ENCODE measurements at places on chromosomes 16 and 17.

GRCh38 chr16:543301-544164 is 16.0 kb downstream of the CAPN15 start:
- no peak for DNase-seq

DNA sequence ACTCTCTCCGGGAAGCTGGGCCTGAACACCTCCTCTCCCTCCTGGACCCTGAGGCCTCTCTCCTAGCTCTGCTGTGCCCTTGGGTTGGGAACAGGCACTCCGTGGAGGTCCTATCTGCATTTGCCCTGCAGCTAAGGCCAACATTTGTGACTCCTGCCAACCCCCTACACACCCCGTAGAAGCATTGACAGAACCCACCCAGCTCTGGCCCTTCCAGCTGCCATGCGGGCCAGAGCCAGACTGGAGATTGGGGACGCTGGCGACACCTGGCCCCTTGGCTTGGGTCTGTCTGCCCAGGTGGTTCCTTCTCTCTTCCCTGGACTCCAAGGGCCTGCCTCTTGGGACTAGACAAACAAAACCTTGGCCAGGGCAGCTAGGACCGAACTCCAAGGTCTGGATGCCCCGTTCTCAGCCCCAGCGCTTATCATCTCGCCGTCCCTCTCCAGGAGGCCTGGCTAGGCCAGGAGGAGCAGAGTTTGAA is 644 bp upstream of the RHBDF2 start:
- no peak for DNase-seq

- no peak for DNase-seq
Measured at GRCh38 chr16:74578433-74578832, 28.5 kb downstream of the GLG1 start.

DNA sequence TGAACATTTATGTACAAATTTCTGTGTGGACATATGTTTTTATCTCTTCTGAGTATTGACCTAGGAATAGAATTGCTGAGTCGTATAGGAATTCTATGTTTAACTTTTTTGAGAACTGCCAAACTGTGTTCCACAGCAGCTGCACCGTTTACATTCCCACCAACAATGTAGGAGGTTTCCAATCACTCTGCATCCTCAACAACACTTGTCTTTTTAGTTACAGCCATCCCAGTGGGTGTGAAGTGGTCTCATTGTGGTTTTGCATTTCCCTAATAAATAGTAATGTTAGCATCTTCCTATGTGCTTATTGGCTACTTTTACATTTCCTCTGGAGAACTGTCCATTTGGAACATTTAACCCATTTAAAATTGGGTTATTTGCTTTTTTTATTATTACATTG is 36.6 kb upstream of the NACA2 start:
- DNase-seq = no peak

DNA sequence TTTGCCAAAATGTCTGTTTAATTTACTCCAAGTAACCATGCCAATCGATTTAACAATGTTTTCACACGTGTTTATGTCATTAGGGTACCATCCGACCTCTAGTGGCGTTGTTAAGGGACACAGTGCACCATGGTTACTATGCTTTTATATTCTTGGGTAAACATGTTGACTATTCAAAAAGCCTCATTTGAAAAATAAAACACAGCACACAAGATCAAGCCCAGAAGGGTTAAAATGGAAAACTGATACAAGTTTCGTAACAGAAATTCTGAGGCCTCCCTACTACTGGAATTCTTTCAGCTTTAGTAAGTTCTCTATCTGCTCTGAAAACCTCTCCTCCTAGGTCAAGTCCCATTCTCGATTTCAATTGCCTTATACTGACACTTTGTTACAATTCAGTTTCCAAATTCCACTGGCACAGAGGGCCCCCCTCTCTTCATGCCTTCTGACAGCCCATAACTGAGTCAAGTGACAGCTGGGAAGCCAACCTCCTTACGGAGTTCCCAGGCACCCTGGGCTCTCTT is 2.1 kb downstream of the CFAP20 start:
- peak; percentile 33 for DNase-seq

- DNase-seq = no peak
Measured at GRCh38 chr16:57102888-57103851, 10.8 kb downstream of the CPNE2 start.

GRCh38 chr16:69266334-69267063 is 44.7 kb upstream of the VPS4A start:
- no peak for DNase-seq

- peak; percentile 64 for DNase-seq
Measured at GRCh38 chr17:80527016-80527645, 17.5 kb upstream of the RPTOR start.

DNA sequence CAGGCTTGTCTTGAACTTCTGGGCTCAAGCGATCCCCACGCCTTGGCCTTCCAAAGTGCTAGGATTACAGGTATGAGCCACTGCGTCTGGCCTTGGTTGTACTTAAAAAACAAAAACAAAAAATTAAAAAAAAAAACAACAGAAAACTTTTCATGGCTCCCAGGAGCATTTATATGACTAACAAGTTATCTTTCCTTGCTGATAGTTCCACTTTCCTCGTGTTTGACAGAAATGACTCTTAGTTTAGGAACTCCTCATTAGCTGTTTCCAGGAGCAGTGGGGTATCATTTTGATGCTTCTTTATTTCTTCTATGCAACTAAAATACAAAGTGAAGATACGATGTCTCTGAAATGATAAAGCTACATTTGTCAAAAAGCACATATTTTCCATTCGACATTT is 165.4 kb downstream of the PRKCA start:
- DNase-seq = peak; percentile 27

DNA sequence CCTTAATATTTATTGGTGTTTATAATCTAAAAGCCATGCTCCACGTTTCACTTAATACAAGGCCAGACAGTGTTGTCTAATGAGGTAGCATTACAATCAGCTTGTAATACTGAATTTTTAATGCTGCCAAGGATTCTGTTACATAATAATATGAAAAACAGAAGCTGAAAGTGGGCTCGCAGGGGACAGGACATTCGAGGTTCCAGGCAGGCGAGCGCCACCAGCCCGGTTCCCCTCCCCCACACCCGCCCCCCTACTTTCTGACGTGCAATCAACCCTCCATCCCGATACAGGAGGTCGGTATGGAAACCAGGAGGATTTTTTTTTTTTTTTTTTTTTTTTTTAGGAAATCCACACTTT is 6.2 kb upstream of the ZFHX3 start:
- DNase-seq = no peak

- DNase-seq = no peak
Measured at GRCh38 chr16:68915589-68915988, 72.3 kb downstream of the TANGO6 start.

- DNase-seq = no peak
Measured at GRCh38 chr17:63917646-63918045, 993 bp downstream of the GH1 start.

GRCh38 chr16:86355531-86355930 is 154.8 kb upstream of the FOXF1 start:
- peak; percentile 83 for DNase-seq

DNA sequence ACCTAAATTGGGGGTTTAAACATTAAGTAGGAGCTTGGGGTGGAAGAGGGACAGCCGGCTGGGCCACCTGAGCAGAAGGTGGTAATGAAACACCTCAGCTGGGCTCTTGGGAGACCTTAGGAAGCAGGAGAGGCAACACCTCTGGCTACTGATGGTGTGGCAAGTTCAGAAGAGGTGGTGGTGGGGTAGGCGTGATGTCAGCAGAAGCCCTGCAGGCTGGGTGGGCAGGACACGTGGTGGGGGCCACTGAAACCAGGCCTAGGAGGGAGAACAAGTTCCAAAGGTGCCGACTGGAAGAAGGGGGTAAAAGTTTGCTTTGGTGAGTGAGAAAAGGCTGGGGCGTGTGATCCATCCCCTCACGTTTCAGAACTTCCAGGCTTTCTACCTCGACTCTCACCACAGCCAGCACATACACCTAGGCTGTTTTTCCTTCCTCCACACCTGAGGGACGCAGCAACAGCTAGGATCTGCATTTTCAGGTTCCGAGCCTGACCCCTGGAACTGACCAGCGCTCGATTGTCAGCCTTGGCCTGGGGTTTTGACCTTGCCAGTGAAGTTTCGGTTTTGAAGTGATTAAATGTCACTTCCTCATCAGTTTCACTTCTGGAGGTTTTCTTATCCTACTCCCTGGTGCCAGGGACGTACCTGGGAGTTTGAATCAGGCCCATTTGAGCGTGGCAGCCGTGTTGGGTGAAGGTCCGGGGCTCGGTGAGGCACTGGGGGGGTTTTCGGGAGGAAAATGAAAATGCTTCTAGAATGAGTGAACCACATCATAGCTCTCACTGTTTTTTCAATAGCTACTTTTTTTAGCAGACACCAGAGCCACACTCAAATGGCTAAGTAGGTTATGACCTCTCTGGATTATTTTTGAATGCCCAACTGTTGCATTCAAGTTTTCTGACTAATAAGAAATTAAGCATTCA is 10.0 kb downstream of the SNN start:
- DNase-seq = no peak

DNA sequence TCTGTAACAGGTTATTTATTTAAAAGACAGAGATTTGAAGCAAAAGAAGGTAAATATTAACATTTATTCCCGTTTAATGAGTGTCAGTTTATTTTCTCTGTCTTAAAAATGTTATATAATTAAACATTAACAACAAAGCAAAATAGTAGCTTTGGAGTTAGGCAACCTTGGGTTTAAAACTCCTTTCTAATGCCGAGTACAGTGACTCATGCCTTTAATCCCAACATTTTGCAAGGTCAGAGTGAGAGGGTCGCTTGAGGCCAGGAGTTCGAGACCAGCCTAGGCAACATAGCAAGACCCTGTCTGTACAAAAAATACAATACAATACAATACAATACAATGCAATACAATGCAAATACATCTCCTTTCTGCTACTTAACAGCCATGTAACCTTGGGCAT is 128.7 kb downstream of the CHD9 start:
- no peak for DNase-seq

DNA sequence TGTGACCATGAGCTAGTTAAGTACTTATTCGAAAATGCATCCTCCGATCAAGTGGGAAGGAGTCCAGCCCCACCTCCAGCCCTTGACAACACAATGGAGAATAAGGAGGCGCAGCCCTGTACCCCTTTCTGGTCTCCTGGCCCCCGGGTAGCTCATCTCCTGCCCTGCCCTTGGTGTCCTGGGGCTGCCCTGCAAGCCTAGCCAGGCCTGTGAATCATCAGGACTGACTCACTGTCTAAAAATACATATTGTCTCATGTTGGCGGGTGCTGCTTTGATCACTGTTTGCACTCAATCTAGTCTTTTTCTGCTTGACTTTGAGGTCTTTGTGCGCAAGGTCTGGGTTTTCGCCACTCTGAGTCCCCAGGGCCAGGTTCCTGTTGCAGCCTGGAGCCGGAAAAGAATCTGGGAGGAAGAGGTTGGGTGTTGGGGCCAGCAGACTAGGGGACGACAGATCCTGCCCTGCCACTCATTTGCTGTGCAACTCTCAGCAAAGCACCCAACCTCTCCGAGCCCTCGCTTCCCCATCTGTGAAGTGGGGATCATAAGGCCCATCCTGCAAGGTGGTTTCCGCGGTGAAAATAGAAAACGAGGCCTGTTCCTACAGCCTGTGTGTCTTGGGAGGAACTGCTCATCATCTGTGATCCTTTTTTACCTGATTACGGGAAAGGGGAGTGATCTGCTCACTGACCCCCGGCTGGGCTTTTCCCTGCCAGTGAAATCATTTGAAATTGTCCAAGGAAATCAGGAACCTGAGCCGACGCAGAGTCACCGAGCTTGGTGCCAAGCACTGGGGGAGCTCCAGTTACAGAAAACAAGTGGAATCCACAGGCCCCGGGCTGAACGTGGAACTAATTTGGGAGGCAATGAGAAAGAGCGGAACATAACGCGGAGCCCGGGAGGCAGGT is 230.4 kb downstream of the PARN start:
- DNase-seq = peak; percentile 70

- DNase-seq = peak; percentile 56
Measured at GRCh38 chr16:25014500-25015147, 545 bp downstream of the ARHGAP17 start.

DNA sequence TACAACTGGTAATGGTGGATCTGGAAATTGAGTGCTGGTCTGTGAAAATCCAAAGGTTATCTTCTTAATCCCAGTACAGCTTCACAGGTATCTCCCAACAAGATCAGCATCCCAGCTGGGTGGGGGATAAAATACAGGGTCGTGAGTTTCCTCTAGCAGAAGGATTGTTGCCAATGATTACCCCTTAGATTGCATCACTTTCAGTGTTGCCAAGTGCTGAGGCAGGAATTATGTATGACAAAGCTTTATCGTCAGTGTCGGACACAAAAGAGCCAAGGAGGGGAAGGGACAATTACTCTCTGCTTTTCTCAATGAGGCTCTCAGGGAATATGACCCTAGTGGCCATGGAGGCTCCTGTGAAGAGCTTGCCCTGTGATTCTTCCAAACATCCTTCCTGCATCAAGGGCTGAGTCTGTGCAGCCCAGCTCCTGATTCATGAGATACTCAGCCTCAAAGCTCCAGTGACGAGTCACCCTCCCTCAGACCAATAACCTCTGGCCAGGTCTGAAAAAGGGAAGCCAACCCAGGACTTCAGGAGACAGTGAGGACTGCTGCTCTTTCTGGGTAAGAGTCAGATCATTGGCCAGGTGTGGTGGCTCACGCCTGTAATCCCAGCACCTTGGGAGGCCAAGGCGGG is 15.0 kb downstream of the OR1F1 start:
- DNase-seq = no peak

DNA sequence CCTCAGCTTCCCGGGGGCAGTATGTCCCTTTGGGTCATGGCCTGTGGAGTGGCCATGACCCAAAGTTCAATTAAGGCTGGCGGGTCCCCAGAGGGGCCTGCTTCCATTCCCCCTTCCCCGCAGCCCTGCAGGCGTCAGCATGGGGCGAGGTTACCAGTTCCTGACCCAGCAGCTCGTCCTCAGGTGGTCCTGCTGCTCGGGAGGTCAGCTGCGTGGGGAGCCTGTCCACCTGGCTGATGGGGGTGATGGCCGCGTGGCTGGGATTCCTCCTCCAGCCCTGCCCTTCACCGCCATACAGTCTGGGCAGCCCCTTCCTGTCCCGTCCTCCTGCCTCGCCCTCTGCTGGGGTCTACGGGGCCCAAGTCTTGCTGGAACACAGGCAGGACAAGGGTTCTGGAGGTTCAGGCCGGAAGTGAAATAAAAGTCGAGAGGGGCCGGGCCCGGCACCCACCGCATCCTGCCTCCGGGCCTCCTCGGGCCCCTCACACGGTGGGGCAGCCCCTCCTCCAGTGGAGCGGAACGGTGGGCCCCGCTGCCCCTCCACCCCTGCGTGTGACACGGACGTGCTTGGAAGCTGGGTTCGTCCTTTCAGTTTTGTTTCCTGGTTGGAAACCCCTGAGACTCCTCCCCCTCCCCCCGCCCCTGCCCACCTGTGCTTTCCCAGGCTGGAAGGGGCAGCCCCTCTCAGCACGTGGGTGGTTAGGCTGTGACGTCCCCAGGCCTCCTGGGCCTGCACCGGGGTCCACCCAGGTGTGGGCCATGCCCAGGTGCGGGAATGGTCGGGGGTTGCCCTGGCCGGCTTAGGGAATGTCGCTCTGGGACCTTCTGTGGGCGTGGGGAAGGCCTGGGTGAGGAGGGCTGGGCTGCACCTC is 6.8 kb downstream of the UBALD2 start:
- DNase-seq = no peak
